ENCODE measurements at places on chromosomes 5 and 9.
A peak's percentile ranks its signal among the peaks of the same experiment; 100 is the strongest.

- no peak for DNase-seq
Observed at GRCh38 chr5:133907075-133907474, 61.4 kb downstream of the C5orf15 start.

DNA sequence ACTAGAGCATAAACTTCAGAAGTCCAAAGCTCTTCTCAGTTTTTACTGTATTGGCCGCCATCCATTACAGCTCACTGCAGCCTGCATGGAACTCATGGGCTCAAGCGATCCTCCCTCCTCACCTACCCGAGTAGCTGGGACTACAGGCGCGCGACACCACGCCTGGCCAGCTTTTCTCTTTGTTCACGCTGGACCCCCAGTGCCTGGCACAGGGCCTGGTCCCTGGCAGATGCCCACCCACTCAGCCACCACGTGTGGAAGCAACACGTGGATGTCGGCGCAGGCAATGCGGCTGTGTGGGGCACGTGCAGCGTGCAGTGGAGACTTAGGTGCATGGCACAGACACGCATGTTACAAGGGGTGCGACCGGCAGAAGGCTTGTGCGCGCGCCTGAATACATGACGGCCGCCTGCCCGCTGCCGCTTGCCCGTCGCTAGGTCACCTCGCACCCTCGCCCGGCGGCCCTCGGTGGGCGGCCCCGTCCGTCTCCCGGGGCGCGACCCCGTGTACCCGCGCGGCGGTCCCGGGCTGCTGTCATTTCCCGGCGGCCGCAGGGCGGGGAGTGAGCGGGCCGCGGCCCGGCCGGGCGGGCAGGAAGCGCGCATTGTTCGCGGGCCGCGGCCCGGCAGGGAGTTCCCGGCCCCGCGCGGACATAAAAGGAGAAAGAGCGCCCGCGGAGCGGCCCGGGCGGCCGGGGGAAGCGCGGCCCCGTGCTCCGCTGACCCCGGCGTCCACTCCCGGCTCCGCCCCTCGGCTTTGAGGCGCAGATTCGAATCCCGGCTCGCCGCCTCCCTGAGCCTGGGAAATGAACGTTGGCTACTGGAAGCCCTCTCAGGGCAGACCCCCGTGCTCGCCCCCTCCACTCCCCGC is 24.1 kb upstream of the PTGS1 start:
- peak; percentile 33 for DNase-seq

- no peak for DNase-seq
Observed at GRCh38 chr5:168819004-168819621, 239.9 kb upstream of the PANK3 start.

DNA sequence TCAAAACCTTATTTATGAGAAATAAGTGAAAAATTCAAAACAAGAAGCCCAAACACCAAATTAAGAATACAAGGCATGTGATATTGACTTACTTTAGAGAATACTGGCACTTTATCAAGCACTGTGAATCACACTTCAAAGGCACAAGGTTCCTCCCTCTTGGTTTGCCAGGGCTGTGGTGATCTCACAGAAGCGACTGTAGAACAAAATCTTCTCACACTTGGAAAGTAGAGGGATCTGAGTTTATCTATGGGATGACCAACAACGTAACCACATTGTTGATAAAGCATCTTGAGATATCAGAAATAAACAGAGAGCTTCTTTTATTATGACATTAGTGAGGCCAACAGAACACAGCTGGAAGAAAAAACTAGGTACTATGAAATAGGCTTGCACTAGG is 295.9 kb downstream of the NFIB start:
- DNase-seq, result no peak

GRCh38 chr9:110936237-110936636 is 102.0 kb downstream of the LPAR1 start:
- no peak for DNase-seq

DNA sequence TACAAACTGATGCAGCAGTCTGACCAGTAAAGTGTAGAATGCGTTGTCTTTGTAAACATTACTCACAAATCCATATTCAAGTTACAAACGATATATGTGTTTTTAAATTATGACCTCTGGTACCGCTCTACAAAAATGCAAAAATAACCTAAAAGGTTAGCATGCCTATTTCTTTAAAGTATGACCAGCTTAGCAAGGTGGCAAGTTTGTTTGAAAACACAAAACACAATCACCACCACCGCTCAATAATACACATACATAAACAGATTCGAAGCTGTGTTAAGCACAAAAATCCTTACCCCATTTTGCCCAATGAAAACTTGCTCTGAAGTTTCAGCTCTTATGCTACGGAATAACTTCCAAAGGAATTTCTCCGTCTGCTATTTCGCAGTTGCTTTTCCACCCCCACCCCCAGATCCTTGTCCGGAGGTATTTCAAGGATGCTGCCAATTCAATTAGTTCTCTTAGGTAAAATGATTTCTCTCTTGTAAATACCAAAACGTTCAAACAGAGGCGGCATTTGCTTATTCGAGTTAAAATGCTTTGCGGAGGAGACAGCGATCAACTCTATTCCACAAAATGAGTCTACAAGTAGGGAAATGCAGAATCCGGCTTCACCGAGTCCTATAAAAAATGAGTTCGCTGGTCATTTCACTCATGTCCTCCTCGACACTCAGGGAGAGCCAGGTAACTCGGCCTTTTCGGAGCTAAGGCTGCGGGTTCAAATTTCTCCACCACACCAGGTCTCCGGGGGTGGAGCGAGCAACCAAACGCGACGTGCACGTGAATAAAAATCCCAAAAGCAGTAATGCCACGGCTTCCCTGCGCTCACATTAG is 1.2 kb downstream of the HOMER1 start:
- no peak for DNase-seq

DNA sequence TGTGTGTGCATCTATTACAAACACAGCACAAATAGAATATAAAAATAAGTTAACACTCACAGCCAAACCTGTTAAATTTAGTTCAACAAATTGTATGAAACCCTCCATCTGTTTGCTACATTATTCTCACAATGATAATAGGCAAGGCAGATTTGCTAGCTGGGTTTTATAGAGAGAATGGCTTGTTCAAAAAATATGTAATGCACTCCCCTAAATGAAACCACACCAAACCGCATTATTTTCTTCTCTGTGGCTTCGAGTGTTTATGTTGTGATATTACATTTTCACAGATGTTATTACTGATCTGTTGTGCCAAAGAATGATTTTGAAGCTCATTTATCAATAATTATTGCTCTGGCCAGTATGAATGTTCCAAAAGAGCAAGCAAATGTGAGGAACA is 92.9 kb downstream of the SPATA31D1 start:
- DNase-seq, result no peak

GRCh38 chr5:115324021-115324420 is 27.6 kb upstream of the CCDC112 start:
- DNase-seq, result no peak

DNA sequence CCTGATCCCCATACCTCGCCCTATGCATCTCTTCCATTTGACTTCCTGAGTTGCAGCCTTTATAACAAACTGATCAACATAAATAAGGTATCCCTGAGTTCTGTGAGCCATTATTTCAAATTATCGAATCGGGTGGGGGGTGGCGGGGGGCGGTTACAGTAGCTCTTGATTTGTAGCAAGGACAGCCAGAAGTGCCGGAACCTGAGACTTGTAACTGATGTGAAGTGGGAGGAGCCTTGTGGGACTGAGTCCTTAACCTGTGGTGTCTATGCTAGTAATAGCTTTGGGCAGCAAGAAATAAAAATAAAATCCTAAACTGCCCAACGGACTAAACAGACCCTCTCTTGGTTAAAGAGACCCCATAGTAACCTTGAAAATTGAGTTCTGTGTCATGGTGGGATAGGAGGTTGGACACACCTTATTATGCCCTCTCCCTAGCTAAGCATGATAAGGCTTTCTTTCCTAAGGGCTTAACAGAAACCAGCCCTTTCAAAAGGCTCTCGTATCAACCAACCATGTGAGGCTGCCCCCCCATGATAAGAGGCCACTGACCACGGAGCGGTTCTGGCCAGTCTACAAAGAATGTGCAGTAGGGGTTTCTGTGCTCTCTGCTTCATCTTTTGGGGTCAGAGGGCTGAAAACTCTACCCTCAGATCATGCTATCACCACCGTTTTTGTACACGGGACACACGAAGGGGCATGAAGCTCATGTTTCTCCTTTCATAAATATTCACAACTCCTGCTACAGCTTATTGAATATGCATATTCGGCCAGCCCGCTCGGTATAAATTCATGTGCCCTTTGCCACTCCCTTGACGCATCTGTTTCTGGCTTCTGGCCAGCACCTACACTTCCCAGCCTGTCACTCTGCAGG is 39.5 kb upstream of the IQGAP2 start:
- DNase-seq, result no peak

DNA sequence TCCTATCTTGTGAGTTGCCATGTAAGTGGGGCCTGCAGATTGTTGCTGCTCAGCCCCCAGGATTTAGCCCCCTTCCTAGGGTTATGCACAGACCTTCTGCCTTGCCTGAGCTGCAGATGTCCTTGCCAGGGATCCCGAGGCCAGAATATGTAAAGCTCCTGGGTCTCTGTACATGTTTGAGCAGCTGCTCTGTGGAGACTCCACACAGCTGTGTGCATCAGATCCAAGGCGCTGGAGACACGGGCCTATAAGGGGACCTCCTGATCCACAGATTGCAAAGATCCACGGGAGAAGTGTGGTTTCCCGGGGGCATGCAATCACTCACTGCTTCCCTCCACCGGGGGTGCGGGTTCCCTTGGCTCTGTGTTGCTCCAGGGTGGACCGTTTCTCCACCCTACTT is 28.9 kb downstream of the TAF11L14 start:
- no peak for DNase-seq
